ENCODE measurements at places on chromosomes 6 and 20. TPM values are rescaled to one million over a fixed set of nuclear protein-coding genes. Genes with fewer than 3 reads are reported as not detected.

Gene PPP2R5D
- total RNA-seq = 37.3 TPM

Gene TCF21
- 73.6 TPM for total RNA-seq

Gene TMEM244
- total RNA-seq = not detected

Gene HDGFL1
- total RNA-seq = not detected

Gene SLC35D3
- 0.12 TPM for total RNA-seq

Gene NKAIN4
- 27.2 TPM for total RNA-seq

Gene TRIM10
- 2.7 TPM for total RNA-seq

All from metanephros (tissue), 2 donors.